ENCODE measurements at places on chromosomes 11 and 22.

GRCh38 chr11:130167146-130167545, 7.6 kb downstream of the ST14 start:
- DNase-seq = no peak

DNA sequence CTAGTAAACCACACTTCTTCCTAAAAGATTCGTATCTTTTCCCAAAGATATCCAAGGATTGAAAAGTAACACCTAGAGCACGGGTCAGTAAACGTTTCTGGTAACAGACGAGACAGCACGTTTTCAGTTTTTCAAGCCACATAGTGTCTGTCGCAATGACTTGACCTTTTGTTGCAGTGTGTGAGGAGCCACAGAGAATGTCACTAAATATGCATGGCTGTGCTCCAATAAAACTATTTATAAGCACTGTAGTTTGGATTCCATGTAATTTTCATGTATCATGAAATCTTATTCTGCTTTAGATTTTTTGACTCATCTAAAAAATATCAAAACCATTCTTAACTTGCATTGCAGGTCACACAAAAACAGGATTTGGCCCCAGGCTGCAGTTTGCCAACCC, 18.3 kb upstream of the MICAL3 start:
- DNase-seq = no peak

GRCh38 chr11:6328321-6328720, 8.0 kb upstream of the CAVIN3 start:
- no peak for DNase-seq

- no peak for DNase-seq
Measured at GRCh38 chr11:129323896-129324502, 51.6 kb upstream of the BARX2 start.

DNA sequence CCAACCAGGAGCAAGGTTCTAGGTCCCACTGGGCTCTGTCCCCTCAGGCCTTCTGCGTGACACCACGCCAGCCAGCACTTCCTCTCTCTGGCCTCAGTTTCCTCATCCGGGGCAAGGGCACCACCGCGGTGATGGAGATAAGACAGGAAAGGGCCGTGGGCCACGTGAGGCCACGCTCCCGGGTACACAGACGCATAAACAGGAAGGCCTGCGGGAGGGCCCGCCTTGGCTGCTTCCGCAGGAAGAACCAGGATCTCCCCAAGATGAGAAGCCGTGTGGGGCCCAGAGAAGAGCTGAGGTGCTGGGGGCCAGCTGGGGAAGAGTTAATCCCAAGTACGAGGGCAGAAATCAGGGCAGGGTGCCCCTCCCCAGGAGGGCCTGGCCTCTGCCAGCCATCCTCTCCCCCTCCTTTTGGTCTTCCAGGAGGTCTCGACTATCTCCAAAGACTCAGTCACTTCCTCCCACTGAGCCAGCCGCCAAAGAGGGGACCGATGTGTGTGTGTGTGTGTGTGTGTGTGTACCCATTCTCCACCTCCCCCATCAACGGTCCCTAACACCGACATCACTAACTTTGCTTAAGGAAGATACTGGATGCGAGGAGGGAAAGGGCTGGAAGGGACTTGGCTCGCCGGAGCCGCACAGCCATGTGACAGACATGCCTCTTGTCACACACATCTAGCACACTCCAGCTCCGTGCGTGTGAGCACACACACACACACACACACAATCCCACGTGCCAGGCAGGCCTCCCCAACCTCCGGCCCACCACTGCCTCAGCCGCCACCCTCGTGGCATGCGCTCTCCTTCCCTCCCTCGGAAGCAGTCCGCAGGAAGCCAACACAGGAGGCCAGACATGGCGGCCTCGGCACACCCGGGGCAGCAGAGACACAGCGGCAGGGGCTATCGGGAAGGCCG, 1.4 kb downstream of the MFNG start:
- DNase-seq = peak; percentile 67

- DNase-seq = no peak
Measured at GRCh38 chr11:68375766-68376165, 63.4 kb downstream of the LRP5 start.

DNA sequence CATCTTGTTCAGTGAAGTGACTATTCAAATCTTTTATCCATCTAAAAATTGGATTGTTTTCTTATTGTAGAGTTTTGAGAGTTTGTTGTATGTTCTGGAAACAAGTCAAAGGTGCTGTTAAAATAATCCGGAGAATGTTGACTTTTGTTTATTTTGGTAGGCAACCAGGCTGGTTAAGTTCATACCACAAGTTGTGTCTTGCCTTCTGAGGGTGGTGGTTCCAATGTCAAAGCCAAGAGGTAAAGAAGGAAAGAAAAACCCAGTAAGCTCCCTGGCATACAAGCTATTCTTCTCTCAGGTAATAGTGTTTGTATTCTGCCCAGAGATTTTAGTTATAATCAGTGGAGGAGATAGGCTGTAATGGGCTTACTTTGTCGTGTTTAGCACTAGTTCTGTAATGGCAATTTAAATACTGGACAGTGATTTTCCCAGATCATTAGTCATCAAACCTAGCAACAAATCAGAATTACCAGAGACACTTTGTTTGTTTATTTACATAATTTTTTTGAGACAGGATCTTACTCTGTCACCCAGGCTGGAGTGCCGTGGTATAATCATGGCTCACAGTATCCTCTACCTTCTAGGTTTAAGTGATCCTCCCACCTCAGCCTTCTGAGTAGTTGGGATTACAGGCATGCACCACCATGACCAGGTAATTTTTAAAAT, 15.1 kb upstream of the CSRP3 start:
- no peak for DNase-seq

DNA sequence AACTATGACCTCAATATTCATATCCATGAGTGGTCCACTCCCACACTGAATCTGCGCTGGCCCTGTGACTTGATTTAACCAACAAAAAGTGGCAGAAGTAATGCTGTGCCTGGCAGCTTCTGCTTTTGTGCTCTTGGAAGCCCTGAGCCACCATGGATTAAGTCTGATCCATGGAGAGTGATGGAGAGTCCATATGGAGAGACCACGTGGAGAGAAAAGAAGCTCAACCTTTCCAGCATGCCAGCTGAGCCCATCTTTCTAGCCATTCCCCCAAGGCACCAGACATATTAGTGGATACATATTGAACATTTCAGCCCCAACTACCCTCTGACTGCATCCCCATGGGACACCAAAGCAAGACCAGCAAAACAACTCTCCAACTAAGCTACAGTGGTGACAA, 16.0 kb downstream of the LRRC55 start:
- no peak for DNase-seq

DNA sequence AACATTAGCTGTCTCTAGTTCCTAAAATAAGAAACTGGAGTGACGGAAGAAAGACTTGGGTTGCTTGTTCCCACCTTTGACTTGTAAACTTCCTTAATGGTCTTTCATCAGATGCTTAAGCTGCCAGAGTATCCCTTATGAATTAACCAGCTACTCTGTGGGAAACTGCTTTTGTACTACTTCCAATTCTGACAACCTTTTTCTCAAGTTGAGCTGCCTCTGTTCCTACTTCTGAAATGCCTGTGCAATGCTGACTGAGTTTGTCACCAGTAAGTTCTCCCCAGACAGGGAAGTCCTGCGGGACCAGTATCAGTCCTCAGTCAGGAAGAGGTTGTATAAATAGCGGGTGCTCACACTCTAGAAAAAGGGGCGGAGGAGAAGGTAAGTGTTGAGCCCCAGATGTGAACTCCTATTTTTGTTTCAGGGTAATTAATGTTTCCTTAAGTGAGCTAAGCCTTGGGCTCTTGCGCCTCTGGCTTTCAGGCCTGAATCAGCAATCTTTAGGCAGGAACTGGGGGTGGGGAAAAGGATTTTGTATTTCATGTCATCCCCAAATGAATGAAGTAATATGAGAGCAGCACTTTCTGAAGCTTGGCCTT, 67.2 kb downstream of the CECR2 start:
- DNase-seq = no peak

GRCh38 chr11:69398529-69399492, 82.7 kb upstream of the LINC01488 start:
- no peak for DNase-seq

DNA sequence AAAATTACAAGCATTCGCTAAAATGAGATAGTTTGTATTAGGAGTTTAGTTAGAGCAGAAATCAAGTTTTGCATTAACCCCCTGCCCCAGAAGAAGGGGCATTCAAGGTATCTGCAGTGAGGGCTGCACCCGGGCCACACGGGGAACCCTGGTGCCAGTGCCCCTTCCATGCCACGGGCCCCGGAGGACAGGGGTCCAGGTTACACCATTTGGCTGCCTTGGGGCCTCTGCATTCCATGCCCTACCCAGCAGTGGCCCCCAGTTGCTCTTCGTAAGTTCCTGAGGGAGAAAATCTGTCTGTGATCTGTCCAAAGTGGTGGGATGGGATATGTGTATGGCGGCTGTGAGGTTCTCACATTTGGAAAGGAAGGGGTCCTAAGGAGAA, 16.8 kb upstream of the PANX2 start:
- DNase-seq = no peak

GRCh38 chr22:32830473-32830872, 29.0 kb downstream of the TIMP3 start:
- DNase-seq = no peak

GRCh38 chr11:2258501-2259465, 11.6 kb downstream of the ASCL2 start:
- no peak for DNase-seq

- DNase-seq = no peak
Measured at GRCh38 chr11:103699216-103699615, 337.2 kb upstream of the DDI1 start.

DNA sequence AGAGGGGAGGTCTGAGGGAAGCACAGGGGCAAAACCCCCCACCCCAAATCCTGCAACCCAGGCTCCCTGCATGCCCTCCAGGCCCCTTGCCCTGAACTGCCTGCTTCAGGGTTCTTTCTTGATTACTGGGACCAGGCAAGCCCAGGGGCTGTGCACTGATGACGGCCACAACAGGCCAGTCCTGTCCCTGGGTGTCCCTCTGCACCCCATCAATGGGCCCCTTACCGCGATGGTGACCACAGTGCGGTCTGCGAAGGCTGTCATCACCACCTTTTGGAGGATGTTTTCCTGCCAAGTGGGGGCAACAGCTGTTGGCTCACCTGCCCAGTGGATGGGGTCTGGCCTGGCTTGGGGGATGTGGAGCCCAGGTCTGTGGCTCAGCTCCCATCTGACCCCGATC, 5.0 kb upstream of the KCNJ11 start:
- no peak for DNase-seq

- no peak for DNase-seq
Measured at GRCh38 chr11:34962034-34962433, 45.6 kb downstream of the PDHX start.

DNA sequence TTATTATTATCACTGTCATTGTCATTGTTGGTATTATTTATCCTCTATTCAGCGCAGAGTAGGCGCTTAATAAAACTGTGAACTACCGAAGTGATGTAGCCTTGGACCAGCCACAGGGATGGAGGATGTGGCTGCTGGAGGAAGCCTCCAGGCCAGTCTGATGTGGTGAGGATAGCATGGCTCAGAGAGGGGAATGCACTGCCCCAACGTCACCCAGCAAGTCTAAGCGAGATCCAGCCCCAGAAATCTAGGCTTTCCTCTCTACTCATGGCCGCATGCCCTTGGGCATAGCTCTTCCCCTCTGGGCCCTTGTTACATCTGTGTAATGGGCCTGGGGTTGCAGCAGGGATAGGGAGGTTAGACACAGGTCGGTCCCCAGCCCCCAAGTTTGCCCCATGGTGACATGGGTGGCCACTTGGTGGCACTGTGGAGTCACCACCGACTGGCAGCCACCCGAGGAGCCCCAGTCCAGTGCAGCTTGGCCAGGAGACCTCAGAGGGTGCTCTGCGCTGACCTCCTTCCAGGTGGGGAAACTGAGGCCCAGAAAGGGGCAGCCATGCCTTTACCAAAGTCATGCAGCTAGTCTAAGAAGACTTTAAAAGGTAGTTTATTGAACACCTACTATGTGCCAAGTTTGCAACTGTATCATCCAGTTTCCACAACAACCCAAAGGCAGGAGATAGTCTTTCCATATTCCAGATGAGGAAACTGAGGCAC, 395.7 kb downstream of the MN1 start:
- no peak for DNase-seq

- no peak for DNase-seq
Measured at GRCh38 chr11:12677131-12677530, 2.9 kb downstream of the TEAD1 start.

DNA sequence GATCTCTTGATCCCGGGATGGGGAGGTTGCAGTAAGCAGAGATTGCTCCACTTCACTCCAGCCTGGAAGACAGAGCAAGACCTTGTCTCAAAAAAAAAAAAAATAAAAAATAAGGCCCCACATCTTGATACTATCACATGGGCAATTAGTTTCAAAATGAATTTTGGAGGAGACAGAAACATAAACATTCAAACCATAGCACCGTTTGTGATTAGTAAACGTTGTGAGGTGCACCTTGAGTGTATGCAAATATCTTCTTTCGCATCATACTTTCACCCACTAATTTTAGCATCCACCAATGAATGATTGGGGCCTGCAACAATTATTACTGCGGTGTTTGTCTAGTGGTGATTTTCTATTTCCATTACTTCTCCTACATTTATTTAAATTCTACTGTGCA, 11.0 kb upstream of the SPDYC start:
- no peak for DNase-seq

- DNase-seq = no peak
Measured at GRCh38 chr11:44264761-44265160, 45.2 kb downstream of the ALX4 start.

GRCh38 chr11:128302425-128303186, 284.8 kb downstream of the ETS1 start:
- peak; percentile 34 for DNase-seq

GRCh38 chr11:117986981-117987574, 884 bp downstream of the IL10RA start:
- DNase-seq = peak; percentile 50

GRCh38 chr11:105700271-105700670, 90.4 kb downstream of the GRIA4 start:
- DNase-seq = no peak

DNA sequence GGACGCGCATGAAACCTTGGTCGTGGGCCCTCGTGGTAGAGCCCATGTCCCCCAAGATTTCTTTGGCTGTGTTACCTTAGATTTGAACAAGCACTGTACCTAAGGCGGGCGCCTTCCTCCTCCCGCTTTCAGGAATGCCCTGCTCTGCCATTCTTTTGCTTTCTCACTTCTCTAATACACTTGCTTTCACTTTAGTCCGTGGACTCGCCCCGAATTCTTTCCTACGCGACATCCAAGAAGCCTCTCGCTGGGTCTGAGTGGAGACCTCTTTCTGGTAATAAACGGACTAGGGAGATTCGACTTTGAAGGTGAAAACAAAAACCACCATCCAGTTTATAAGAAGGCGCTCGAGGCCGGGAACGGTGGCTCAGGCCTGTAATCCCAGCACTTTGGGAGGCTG, 1.2 kb upstream of the NUP50 start:
- DNase-seq = no peak

DNA sequence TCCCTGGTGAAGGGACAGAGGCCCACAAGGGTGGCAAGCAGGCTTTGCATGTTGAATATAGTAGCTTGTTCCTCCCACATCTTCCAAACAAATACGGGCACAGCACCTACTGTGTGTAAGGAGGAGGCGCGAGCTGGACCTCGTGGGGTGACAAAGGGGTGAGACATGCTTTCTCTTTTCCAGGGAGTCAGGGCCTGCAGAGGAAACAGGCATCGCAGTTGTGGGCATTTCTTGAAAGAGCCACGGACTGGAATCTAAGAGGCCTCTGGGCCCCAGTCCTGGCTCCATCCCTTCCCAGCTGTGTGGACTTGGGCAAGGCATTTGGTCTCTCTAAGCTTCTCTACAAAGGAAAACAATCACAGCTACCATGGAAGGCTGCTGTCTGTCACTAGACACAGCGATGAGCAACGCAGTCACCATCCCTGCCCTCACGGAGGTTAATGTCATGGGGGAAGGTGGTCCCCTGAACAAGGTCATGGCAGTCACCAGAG, 13.0 kb upstream of the CDC42EP1 start:
- no peak for DNase-seq
